Peyer's patch (tissue), 4 donors: ENCODE measurements at places on chromosomes 4 and X. TPM values are rescaled to one million over a fixed set of nuclear protein-coding genes. Genes with fewer than 3 reads are reported as not detected.

DNA sequence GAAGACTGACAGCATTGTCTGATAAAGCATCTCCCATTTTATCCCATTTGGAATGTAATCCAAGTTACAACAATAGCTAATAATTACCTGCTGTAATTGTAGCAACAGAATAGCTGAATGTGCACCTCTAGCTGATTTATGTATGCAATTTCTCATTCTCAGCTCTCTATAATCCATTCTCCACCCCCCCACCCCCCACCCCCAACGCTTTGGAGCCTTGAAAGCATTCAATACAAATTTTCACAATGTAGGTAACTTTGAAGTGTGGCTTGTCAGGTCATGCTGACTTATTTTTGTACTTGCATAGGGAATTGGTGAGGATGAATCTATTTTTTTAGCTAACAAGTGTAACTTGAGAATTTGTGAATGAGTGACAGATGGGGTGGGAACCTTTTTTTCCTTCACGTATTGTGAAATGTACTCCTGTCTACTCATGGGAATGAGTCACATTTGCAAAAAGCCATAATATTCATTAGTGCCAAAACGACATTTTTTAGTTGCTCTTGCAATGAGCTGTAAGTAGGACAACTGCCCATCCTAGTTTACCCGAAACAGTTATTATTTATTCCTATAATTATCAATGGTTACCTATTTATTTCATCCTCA lies 159.3 kb downstream of the PALLD start:
- DNase-seq, result no peak

GRCh38 chr4:115803825-115804224 lies 690.4 kb upstream of the NDST4 start:
- DNase-seq, result no peak

DNA sequence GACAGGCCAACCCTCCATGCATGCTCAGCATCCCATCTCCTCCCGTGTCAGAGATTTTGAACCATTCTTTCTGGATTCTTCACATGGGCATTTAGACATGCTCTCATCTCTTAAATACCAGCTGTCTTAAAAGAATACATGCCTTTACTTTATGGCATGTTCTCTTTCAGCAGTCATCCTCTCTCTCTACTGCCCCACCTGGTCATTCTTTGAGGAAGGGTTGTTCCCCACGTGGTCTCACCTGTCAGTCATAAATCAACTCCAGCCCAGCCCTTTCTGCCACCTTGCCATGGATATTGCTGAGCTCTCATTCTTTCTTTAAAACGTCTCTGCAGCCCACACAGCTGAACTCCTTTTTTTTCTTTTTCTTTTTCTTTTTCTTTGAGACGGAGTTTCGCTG lies 111.3 kb downstream of the ARHGAP10 start:
- DNase-seq, result no peak

Gene GPR34
- total RNA-seq, result 2.7 TPM
